Esophagus squamous epithelium (tissue), 5 donors: ENCODE measurements at places on chromosomes 3 and 15.

- no peak for DNase-seq
These were observed 11.1 kb downstream of the EFCAB12 start for GRCh38 chr3:129417326-129417725.

- DNase-seq = no peak
These were observed 172.3 kb upstream of the OSBPL11 start for GRCh38 chr3:125767641-125768040.

DNA sequence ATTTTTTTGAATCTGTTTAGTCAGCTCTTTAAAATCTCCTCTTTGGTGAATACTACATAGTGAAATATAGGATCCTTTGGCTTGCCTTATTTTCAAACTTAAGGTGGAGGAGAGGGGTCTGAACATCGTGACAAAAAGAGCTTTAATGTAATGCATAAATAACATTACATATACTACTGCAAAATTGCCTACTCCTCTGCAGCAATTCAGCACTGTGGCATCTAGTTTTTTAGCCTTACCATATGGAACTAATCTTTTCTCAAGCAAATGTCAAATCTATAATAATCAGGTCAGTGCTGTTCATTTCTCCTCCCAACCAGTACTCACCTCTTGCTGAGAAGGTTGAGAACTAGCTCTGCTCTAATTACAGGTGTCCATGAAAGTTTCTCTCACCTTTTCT, 394.0 kb upstream of the CDIN1 start:
- DNase-seq = no peak

GRCh38 chr15:65195548-65195923, 10.4 kb upstream of the CLPX start:
- DNase-seq = no peak

DNA sequence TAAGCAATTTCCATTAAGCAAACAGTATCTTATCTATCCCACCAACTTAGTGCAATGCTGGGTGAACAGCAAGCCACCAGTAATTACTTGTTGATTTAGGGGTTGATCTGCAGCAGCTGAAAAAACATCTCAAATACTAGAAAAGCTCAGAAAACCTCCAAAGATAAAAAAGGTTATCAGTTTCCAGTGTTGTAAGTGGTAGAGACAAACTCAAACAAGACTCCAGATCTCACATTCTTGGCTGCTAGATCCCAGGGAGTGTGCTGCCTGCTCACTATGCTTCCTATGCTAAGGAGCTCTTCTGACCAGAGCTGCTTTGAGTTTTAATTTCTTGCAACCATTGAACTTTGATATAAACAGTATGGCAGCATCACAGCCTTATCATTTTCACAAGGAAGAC, 11.3 kb downstream of the B3GALNT1 start:
- DNase-seq = no peak

- DNase-seq = no peak
These were observed 302.2 kb downstream of the PTPRG start for GRCh38 chr3:61863579-61863978.

- DNase-seq = no peak
These were observed 345.6 kb downstream of the FEZF2 start for GRCh38 chr3:62027796-62028195.

- no peak for DNase-seq
These were observed 34.6 kb upstream of the CMSS1 start for GRCh38 chr3:99783011-99783573.

GRCh38 chr15:84816694-84817465, at the start of gene ALPK3:
Gene ALPK3 (plus strand): TSS chr15:84817356. CDS start chr15:84817453, 97 bp downstream.
- DNase-seq = no peak

GRCh38 chr3:24259901-24260512, 234.6 kb downstream of the THRB start:
- no peak for DNase-seq
